ENCODE measurements at places on chromosomes 7 and 10.

DNA sequence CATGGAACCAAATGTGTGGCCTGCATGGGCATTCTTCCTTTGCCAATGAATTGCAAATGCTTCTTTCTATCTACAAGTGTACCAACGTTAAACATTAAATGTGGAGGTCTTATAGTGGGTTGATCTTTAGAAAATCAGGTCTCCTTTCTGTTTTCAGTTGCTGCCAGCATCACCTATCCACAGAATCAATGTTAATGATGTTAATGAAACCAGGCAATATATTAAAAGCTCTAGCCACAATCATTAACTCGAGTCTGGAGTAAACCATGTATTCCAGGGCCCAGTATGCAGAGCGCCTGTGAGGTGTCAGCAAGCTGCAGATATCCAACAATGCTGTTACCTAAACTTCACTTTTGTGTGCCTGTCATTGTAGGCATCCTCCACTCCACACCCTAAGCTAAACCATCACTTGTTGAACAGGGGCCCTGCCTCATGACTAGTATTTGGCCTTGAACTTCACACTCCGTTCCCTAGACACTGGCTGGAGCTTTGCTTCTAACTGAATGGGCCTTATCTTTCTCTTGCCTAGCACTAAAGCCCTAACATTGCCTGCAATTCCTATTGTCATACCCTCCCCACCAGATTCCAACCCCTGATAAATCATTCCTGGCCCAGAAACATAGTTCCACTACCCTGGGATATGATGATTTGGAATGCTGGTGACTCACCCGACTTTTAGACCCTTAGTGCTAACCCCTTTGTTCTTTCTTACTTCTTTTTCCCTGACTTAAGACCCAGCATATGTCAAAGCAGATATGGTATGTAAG lies 24.3 kb upstream of the ITGB8 start:
- no peak for DNase-seq

DNA sequence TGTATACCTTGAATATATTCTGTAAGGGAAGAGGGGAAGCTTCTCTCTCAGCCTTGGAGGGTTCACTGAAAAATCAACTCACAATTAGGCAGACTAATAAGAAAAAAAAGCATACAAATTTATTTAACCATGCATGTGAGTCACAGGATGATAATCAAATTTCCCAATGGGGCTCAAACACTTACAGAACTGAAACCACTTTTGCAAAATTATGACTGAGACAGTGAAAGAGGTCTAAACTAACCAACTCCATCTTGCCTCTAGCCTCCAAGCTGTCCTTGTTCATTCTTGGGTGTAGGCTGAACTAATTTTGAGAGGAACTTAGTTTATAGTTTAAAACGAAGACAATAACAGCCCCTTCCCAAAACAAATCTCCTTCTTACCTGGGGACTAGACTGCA lies 618.3 kb upstream of the AUTS2 start:
- DNase-seq = no peak

DNA sequence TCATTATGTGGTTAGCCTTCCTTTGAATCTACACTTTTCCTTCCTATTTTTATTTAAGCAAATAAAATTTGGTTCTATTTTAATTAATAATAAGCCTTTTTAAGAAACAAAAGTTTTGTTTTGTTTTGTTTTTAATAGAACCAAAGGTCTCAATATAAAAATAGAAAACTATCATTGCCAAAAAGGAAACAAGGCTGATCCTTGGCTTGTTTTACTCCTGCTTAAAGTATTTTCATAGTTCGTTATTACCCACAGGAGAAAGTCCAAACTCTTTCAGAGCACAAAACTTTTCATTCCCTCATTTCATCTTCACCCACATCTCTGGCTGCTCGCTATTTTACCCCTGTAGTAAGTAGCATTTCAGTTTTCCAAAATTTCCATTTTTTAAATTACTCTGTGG lies 374.8 kb downstream of the SEMA3D start:
- DNase-seq = no peak

- DNase-seq = no peak
Observed at GRCh38 chr10:98293550-98294269, 25.7 kb upstream of the LOXL4 start.

DNA sequence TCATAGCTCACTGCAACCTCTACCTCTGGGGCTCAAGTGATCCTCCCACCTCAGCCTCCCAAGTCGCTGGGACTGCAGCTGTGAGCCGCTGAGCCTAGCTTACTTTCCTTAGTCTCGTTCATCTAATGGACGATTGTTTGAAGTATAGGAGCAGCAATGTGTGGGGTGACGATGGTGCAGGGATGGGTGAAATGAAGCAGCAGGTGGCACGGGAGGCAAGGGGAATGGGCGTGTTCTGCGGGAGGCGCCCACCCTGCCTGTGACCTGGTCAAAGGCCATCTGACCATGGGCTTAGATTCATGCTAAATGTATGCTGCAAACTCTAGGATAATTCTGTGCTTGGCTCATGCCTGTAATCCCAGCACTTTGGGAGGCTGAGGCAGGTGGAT lies 210.7 kb downstream of the MAD1L1 start:
- no peak for DNase-seq

DNA sequence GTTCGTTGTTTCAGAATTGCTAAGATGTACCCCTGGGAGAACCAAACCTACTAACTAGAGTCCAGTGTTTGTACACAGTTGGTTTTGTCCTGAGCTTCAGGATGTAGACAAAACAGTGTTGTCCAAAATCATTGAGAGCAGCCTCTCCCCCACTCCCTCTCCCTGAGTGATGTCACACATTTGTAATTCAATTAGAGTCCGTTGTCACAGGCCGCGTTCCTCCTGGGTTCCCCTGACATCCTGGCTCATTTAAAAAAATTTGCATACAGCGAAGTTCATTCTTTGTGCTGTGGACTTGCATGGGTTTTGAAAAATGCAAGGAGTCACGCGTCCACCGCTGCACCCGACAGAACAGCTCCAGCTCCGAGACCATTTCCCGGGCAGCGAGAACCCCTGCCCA lies 10.3 kb downstream of the GRIFIN start:
- no peak for DNase-seq

GRCh38 chr10:11504566-11505285 lies 106.7 kb downstream of the USP6NL start:
- no peak for DNase-seq

- DNase-seq = no peak
Observed at GRCh38 chr7:127320974-127321373, 68.2 kb upstream of the GRM8 start.

DNA sequence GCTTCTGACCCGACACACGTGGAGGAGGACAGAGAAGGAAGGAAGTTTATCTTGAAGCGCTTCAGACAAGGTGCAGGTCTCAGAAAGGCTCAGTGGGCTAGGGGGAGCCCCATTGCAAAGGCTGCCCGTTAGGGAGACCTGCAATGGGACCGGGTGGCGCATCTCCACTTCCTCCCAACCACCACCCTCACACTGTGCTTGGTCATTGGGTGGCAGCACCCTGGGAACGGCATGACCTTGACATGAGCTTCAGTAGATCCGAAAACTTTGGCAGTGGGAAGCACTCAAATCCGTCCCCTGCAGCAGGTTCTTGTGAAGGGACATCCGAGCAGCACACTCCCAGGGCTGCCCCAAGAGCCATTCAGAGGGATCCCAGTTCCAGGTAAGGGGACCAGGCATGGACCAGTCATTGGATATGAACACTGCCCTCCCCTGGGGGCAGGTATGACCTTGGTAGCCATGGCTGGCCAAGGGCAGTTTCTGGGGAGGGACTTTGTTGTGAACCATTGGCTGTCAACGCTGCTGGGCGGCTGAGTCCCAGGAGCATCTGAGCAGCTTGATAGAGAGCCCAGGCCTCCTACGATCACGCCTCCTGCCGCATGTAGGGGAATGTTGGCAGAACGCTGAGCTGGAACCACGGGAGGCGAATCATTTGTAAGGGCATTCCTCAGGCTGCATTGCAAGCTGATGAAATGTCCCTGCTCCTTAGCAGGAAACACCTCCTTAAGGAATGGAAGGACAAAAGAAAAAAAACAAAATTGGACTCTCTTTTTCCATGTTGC lies 31.7 kb downstream of the GALNTL5 start:
- DNase-seq = no peak

DNA sequence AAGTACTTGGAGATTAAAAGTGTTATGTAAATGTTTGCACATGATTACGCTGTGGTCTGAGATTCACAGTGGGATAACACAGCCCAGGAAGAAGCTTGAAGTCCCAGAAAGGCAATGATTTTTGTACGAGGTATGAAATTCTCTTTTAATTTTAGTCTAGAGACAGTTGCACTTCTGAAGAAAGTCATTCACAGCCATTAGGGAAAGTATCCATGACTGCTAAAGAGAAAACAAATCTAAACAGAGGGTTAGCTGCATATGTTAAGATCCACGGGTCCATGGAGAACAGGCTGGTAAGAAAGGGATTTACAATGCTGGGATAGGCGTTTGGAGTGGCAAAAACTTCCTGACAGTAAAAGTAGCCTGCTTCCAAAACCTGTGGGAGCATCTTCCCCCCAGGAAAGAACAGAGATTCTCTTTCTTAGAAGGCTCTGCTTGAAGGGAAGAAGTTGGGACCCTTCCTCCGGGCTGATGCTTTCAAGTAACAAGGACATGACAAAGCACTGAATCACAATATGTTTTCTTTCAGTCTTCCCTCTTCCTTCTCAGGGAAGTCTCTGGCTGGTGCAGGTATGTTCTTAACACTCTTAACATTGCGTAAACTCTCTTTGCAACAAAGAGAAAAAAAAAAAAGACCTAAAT lies 220.8 kb upstream of the CELF2 start:
- no peak for DNase-seq

GRCh38 chr7:96484091-96484490 lies 162.2 kb upstream of the SLC25A13 start:
- no peak for DNase-seq

DNA sequence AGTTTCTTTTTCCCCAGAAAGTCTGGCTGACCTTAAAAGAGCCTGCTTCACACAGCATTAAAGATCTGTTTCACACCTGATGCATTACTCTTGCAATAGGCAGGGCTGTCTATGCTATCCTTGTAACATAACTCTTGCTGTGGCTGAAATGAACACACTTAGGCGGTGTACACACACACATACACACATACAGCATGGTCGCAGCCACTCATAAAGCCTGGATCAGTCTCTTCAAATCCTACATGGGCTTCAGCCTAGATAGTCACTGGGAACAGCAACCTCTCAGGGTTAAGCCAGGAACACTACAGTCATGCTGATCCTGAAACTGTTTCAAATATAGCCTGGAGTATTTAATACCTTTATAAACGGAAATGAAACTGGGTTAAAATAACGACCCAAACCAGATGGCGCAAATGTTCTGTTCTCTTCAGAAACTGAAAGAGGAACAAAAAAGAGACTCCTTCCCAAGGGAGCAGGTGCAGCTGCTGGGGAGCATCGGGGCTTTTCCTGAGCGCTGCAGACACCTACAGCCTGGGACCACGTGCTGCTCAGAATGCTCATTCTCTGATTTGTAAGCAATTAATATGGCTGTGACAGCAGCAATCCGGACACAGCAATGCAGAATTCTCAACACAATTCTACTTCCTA lies 61.0 kb upstream of the SFMBT2 start:
- no peak for DNase-seq

GRCh38 chr10:63099734-63100133 lies 33.4 kb upstream of the NRBF2 start:
- DNase-seq = no peak

All from A549 (cell line).